ENCODE measurements at places on chromosomes 13 and 19.

GRCh38 chr13:40259899-40260298 lies 406.5 kb downstream of the FOXO1 start:
- DNase-seq = no peak

- no peak for DNase-seq
These were observed 1.2 kb upstream of the ACP7 start for GRCh38 chr19:39082745-39083598.

DNA sequence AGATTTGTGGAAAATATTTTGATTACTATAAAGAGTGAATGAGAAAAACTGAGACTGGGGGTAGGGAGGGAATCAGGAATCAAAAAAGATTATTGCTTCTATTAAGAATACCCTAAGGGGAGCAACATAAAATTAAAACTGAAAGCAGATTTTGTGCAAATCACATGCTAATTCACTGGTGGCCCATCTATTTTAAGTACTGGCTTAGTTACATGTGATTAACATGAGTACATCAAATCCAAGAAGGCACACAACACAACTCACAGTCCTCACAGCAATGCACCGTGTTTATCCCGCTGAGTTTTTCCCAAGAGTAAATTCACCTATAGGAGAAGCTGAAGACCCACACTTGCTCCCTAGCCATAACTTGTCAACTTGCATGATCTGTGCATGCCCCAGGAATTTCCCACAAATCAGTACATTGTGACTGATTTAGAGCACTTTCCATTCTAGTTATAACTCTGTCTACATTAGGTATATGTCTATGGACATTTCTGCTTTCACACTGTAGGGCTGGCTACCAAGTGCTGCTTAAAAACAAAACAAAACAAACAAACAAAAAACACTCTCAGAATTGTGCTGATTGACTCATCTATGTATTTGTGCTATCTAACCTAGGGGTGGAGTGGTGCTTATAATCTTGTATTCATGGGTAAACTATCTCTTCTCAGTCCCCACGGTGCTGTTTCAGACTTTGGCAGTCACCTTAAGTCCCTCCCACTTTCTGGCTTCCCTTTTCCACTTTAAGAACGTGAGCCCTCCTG lies 24.3 kb downstream of the AMER2 start:
- no peak for DNase-seq

DNA sequence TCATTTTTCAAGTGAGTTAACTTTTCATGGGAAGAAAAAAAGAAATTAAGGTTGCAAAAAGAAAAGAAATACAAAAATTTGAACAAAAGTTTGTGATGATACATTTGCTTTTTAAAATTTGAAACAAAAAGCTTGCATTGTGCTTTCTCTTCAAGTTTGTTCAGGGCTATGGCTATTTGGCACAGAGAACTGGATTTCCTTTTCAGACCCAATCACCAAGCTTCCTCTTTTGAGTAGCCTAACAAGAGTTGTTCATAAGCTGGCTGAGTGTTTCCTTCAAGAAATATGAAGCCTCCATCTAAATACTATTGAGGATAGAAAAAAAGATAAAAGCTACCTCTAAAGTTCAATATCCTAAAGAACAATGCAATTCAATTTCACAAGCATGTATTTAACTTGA lies 787.8 kb downstream of the LIG4 start:
- no peak for DNase-seq

- DNase-seq = no peak
These were observed 1816.8 kb downstream of the OLFM4 start for GRCh38 chr13:54845351-54845965.

GRCh38 chr13:97435794-97436193 lies 1.8 kb downstream of the RAP2A start:
- no peak for DNase-seq
